Activated CD4-positive, alpha-beta memory T cell treated with anti-CD3 and anti-CD28 coated beads, Interleukin-2, amount 10 ng/mL, durations not matched to agents 7 days and 5 days (primary cell): ENCODE measurements at places on chromosomes 4 and X.
A peak's percentile ranks its signal among the peaks of the same experiment; 100 is the strongest.

GRCh38 chr4:94298725-94299252 is 43.8 kb downstream of the HPGDS start:
- DNase-seq = no peak

DNA sequence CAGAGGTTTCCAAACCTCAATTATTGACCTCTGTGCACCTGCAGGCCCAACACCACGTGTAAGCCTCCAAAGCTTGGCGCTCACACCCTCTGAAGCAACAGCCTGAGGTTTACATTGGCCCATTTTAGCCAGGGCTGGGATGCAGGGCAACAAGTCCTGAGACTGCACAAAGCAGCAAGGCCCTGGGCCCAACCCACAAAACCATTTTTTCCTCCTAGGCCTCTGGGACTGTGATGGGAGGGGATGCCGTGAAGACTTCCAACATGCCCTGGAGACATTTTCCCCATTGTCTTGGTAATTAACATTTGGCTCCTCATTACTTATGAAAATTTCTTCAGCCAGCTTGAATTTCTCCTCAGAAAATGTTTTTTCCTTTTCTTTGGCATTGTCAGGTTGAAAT is 54.9 kb upstream of the CNKSR2 start:
- no peak for DNase-seq

DNA sequence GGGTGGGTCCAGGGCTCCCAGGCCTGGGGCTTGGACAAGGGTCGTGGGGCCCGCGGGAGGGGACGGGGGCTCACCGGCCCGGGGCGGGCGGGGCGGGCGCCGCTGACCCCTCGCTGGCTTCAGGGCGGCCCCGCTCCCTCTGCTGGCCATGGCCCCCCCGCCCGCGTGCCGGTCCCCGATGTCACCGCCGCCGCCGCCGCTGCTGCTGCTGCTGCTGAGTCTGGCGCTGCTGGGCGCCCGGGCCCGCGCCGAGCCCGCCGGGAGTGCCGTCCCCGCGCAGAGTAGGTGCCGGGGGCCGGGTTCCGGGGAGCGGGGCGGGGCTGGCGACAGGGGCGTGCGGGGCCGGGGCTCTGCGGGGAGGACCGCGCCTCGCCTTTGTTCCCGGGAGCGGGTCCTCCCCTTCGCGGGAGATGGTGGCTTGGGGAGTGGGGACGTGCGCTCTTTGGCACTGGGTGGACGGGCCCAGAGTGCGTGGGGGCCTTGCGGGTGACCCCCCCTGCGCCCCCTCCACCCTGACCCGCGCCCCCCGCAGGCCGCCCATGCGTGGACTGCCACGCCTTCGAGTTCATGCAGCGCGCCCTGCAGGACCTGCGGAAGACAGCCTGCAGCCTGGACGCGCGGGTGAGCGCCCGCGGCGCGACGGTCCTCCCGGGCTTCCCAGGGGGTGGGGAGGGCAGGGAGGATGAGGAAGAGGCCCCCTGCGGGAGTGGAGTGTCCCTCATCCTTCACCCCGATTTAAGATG is 16.8 kb upstream of the NAT8L start:
- peak; percentile 51 for DNase-seq

DNA sequence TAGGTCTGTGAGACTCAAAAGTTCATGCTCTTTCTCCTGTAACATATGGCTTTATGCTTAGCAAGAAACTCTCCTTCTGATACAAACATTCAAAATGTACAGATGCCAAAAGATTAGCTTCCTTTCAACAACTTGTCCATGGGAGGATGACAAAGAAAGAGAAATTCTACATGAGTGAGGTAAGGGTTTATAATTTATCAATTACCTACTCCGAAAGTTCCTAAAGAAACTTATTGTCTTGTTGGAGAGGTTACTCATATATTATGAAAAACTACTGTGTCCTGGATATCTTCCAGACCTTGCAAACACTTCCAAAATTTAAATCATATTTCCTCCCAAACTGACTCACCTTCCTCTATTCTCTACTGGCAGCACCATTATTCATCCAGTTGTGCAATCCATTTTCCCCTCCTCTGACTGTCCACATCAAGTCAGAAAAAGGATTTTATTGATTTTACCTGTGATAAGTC is 65.1 kb downstream of the ENPEP start:
- no peak for DNase-seq

DNA sequence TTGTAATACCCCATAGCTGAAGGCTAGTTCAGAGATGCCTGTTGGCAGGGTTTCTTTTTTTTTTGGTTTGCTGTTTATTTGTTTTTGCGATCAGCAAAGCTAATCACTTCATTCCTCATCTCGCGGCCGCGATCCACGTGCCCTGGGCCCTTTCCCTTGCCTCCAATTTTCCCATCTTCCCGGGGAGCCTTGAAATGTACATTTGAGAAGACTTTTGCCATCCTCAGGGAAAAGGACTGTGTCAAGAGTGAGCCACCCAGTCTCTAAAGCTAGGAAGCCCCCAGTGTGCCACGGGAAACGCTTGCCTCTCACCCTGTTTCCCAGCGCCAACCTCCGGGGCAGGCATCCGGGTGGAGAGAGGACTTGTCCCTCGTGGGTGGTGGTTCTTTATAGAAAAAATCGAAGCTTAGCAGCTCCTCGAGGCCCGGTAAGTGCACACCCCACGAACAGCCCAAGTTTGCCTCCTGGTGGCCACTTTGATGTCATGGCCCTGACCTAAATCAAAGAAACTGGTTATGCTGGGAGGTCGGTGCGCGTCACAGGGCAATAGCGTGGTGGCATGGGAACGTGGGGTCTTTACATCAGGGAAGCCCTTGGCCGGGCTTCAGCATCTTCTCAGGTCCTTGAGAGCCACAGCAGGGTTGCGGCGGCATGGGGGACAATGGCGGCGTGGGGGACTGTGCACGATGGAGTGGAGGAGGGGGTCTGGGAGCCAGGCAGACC is 42.0 kb downstream of the MAP7D3 start:
- peak; percentile 38 for DNase-seq

GRCh38 chrX:66020631-66021334 is 19.1 kb downstream of the VSIG4 start:
- DNase-seq = no peak

DNA sequence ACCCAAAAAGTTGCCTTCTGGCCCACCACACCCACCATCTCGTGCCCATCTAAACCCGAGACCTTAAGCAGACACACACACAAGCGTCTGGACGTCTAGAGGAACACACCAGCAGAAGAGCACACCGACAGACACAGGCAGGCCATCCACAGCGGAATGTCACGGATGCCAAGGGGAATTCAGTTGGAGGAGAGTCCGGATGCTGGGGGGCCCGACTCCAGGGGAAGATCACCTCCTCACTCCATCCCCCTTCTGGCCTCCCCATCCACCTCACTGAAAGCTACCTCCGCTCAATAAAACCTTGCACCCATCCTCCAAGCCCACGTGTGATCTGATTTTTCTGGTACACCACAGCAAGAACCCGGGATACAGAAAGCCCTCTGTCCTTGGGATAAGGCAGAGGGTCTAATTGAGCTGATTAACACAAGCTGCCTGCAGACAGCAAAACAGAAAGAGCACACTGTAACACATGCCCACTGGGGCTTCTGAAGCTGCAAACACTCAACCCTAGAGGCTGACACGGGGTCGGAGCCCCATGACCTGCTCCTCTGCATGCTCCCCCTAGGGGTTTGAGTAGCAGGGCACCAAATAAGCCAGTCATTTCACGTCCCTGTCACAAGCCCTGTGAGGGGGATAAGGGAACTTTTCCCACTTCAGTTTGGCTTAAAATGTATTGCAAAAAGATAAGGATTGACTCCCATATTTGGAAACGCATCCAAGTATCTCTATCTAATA is 339.6 kb upstream of the PCDH10 start:
- no peak for DNase-seq

GRCh38 chrX:148574237-148574973 is 74.0 kb downstream of the AFF2 start:
- no peak for DNase-seq

DNA sequence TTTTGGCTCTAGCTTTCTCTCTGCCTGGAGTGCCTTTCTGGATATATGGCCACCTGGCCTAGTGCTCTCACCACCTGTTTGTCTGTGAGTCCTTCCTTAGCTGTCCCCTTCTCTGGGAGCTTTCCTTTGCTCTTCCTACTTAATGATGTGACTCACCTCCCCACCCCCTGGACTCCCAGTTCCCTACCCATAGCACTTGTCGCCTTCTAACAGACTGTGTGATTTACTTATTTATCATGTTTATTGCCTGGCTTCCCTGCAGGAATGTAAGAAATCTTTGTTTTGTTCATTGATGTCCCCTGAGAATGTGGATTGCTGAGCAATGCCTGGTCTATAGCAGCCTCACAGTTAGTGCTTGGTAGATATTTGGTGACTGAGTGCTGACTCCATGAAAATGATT is 18.9 kb downstream of the ADD1 start:
- no peak for DNase-seq

GRCh38 chr4:32744211-32744610 is 2024.0 kb downstream of the PCDH7 start:
- DNase-seq = no peak

DNA sequence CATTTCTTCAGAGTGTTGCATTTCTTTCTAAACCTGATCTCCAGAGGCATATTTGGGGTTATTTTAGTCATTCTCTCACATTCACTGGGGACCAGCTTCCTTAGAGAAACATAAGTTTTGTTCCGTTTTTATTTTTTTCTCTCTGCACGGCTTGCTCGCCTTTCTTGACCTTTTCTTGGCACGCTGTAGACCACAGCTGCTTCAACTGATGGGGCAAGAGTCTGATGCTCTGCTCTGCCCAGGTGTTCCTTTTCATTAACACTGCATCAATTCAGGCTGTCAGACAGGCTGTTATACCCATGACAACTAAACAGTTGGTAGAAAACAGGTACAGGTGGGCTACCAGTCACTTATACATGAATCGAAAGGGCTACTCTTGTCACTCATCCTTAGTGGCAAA is 682.2 kb upstream of the DIAPH2 start:
- no peak for DNase-seq

DNA sequence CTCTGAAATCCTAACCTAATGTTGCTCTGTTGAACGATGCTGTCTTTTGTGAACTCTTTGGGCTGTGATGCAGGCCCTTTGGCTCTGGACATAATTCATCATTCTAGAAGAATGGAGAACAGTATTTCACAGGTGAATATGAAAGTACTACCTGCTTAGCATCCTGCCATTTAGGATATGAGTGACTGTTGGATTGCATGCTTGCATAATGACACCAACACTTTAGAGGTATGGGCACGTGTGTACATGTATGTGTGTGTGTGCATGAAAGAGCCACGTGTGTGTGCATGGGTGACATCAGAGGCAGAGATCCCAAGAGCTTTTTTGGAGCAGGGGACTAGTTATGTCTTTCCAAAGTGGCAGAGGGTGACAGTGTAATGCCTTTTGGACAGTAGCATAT is 70.2 kb upstream of the ZNF518B start:
- DNase-seq = no peak

DNA sequence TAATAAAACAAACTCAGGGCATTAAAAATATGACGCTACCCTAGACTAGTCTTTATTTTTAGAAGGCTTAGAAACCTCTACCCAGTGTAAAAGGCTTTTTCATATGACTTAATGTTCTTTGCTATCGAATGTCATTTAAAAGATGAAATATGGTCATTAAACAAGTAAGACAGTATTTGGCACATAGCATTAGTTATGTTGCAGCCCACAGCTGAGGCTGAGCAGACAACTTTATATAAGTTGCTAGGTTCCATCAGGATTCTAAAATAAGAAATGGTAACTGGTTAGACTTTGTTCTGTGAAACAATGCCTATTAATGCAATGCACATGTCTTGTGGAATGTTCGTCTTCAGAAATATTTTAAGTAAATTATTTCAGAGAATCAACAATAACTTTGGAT is 10.4 kb upstream of the PRSS12 start:
- no peak for DNase-seq
